Fibroblast of skin of back (primary cell): ENCODE measurements at places on chromosomes 12 and 14.

DNA sequence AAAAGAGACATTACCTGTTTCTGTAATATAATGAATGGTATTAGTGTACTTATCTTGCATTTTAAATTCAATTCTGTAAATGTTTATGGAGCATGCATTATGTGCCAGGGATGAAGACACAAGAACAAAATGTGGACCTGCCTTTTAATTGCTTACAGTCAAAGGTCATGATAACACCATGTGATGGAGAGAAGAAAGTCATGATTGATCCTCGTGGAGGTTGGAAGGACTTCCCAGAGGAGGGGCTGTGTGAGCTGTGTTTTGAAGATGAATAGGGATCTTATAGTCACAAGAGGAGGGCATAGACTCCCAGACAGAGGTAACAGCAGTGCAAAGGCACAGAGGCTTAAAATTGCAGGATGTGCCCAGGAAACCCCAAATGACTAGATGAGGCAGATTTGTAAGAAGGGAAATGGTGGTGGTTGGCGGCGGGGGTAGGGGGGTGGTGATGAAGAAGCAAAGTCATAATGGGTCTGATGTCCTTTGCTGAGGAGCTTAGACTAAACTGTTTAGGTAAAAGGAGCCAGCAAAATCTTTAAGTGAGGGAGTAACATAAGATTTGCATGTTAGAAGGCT is 151.5 kb downstream of the PRKCH start:
- DNase-seq, result no peak

DNA sequence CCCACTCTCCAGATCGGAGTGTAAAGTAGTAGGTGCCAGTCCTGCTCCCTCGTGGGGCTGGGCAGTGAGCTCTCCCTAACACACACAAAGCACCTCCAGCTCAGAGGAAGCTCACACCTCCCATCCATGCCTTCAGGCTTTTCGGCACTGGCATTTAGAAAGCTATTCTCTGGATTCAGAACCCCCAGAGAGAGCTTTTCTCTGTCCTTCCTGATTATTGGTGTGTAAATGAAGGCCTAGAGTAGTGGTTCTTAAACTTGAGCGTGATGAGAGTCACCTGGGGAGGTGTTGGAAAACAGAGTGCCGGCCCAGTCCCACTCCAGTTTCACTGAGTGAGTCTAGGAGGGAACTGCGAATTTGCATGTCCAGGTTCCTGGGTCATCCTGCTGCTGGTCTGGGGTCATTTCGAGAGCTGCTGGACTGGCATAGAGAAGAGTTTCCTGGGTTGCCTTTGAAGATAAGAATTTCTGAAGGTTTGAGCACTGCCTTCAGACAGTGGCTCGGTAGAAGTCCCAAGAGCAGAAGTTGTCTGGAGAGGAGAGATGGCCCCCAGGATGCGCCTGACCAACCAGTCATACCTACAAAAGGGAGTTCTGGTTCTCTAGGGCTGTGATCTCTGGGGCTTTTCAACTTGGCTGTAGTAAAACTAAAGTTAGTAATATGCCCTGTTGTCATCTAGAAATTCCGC is 15.1 kb downstream of the CD9 start:
- DNase-seq, result no peak

GRCh38 chr14:56731187-56731586 is 79.1 kb downstream of the OTX2 start:
- DNase-seq, result no peak

GRCh38 chr14:32821964-32822653 is 116.6 kb upstream of the NPAS3 start:
- peak; percentile 28 for DNase-seq

DNA sequence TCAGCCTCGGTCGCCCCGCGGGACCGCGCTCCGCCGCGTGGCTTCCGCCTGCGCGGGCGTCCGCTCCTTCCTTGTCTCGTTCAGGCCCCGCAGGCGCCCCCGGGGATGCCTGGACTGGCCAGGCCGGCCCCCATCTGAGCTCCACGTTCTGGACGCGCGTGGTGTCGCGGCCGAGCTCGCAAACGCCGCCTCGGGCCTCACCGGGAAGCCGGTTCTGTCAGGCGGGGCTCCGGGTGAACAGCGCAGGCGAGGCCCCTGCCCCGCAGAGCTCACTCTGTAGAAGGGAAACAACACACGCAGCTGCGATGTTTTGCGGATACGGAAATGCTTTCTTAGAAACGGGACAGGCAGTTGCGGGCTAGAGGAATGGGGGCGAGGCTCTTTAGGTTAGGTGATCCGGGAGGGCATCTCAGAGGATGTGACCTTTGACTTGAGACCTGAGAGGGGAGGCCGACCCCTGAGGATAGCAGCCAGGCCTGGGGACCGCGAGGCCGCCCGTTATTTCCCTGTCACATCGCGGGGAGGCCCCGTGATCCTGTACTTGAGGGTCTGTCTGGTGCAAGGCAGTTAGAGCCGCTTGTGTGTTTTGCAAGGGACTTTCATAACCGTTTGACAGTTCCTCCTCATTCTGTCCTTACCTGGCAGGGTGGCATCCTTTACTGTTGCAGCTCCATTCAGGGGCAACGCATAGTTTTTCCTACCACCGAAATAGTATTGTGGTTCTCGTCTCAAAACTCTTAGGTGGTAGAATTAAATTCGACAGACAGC is 584 bp downstream of the VRK1 start:
- DNase-seq, result peak; percentile 20

DNA sequence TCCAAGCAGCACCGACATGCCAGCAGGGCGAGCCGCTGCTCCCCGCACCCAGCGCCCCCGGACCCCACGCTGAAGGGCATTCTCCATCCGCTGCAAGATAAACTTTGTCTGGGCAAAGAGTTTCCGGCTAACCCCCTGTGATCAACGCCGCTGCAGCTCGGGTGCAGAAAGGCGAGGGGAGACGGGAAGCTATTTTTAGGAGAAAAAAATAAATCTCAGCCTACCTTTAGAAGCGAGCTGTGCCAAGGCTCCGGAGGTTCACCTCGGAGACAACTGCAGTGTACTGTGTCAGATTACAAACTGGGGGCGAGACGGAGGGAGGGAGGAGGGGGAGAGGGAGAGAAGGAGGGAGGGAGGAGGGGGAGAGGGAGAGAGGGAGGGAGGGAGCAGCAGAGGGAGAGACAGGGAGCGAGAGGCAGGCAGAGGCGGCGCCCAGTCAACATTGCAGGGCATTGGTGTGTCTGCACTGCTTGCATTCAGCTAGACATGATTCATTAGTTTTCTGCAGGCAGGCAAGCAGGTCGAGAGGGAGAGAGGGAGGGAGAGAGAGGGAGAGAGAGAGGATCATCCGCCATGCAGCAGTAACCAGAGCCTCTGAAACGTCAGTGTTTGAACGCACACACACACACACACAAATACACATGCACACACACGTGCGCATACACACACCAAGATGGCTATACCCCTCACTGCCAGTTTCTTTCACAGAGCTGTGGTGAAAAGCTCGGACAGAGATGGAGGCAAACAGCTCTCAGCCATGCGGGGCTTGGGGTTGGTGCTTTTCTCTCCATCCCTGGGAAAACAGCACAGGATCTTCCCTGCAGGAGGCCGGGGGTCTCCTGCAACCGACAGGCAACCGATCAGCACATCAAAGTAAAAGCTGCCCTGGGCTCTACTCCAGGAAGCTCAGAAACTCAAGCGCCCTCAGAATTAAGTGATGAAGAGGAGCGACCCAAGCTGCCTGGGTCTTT is at the start of gene RIMBP2:
Gene RIMBP2 (minus strand): TSS at position 302 of the 971 bp plus-strand sequence. CDS start 237,286 bp downstream, outside the sequence.
- peak; percentile 58 for DNase-seq

- DNase-seq, result no peak
Observed at GRCh38 chr12:93237235-93237915, 140.3 kb upstream of the NUDT4 start.

GRCh38 chr12:102016472-102016871 is 45.3 kb downstream of the WASHC3 start:
- no peak for DNase-seq

DNA sequence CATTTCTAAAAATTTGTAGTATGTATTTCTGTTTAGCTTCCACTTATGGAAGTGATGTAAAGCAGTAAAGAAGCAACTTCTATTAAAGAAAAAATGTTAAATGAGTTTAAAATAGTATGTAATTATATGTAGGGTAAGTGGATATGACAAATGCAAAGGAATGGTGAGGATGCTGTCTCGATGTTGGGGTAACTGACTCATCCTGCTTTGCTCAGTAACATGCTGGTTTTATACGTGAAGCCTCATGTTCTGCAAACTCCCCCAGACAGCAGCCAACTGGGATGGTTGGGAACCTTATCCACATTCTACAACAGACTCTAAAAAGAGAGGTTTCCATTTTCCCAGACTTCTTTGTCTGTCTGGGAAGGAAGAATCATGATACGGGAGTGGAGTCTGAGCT is 1006.4 kb upstream of the TMEM132C start:
- DNase-seq, result peak; percentile 86

DNA sequence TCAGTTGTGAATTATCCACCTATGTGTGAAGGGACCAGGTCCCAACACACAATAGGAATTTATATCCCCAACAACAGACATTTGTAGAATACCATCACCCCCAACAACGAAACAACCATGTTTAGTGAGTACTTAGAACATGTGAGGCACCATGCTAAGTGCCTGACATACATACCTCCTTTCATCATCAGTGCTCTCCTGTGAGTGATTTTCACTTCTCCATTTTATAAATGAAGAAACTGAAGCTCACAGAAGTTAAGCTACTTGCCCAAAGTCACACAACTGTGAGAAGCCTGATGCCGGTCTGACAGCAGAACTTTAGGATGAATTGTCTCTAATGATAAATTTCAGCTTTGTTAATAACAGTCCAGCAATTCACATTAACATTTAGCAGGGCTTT is 35.4 kb downstream of the SPTB start:
- no peak for DNase-seq

DNA sequence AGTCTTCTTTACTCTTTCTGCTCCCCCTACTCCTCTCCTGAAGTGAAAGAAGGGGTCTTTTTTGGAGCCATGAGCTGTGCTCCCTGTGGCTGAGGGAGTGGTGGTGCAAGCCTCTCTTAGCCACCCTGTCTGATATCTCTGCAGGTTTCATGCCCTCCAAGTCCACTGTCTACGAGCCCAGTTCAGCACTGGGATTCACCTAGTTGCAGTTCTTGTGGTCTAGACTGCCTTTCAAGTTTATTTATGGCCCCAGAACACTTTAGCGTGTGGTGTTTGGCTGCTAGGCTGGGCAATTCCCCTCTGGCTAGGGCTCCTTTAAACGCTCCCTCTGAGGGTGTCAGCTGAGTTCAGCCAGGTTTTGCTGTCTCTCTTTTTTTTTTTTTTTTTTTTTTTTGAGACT is 908.6 kb downstream of the TRHDE start:
- no peak for DNase-seq

- DNase-seq, result peak; percentile 58
Observed at GRCh38 chr12:124321040-124321481, 26.2 kb downstream of the RFLNA start.

DNA sequence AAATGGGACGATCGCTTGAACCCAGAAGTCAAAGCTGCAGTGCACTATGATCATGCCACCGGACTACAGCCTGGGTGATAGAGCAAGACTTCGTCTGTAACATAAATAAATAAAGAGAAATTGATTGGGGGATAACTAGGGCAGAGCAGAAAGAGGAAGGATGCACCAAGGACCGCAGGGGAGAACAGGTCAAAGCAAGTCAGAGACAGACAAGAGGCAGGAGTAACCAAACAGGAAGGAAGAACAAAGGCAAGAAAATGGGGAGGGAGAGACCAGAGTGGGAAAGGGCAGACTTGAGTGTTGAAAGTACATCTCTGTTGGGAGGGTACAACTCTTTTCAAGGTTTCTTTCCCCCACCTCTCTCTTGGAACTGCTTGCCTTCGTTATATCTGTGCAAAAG is 50.8 kb upstream of the ELK3 start:
- no peak for DNase-seq
